ENCODE measurements at places on chromosomes 16 and 17.

DNA sequence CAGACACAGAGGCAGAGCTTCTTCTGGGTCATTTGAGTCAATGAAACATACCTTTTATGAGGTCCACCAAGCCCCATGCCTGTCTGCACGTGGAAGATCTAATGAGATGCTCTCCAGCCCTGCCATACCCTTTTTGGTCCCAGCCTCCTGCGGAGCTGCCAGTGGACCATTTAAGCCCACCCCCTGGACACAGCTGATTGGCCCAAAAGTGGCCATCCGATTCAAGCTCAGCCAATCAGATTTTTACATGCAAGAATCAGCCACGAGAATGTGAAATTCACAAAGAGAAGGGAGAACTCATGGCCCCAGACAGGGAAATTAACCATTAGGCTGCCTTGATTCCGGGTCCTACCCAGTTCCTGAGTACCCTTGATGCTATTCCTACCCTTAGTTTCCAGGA, 231.0 kb upstream of the EEF2KMT start:
- no peak for DNase-seq

DNA sequence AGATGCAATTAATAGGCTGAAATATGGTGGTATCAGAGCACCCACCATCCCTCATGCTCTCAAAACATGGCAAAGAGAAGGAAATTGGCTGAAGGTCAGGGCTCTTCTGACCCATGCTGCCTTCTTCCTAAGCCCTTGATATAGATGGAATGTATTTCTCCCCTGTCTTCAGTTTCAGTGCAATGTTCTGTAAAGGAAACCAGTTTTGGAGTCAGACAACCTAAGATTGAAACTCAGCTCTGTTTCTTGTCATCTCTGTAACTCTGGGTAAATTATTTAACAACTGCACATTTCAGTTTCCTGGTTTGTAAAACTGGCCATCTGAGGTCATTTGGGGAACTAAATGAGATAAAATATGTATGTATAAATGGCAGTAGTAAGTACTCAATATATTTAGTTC, 243.9 kb downstream of the CA10 start:
- DNase-seq: no peak

GRCh38 chr16:61295311-61295710, 740.9 kb downstream of the CDH8 start:
- DNase-seq: no peak

- DNase-seq: no peak
These were observed 19.7 kb downstream of the LRRC36 start for GRCh38 chr16:67346341-67346740.

DNA sequence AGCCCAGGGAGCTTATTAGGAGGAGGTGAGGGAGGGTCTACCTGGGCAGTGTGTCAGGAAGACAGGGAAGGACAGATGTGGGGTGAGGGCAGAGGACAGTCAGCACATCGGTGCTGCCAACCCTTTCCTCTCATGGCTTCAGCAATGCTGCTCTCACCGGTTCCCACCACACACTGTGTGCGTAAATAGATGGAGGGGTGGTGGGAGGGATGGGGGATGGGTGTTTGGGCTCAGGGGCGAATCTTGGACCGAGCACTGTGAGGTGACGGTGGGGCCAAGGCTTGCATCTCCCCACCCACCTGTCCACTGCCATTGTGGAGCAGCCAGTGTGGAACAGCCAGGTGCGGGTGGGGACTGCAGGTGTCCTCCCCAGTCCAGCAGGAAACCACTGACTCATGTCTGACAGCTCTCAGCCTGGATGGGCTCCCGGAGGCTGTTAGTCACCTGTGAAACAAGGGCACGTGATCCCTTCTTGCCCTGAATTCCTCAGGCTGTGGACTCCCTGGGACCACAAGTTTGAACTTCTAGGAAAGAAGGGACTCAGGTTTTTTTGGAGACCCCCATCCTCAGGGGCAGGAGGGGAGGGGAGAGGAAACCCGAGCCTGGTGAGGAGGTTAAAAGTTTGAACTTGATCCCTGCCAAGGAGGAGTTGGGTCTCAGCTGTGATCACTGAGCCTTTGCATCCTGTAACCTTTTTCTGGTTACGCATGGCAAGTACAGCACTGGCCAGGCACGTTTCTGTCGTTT, 42.7 kb upstream of the SMPD3 start:
- no peak for DNase-seq

DNA sequence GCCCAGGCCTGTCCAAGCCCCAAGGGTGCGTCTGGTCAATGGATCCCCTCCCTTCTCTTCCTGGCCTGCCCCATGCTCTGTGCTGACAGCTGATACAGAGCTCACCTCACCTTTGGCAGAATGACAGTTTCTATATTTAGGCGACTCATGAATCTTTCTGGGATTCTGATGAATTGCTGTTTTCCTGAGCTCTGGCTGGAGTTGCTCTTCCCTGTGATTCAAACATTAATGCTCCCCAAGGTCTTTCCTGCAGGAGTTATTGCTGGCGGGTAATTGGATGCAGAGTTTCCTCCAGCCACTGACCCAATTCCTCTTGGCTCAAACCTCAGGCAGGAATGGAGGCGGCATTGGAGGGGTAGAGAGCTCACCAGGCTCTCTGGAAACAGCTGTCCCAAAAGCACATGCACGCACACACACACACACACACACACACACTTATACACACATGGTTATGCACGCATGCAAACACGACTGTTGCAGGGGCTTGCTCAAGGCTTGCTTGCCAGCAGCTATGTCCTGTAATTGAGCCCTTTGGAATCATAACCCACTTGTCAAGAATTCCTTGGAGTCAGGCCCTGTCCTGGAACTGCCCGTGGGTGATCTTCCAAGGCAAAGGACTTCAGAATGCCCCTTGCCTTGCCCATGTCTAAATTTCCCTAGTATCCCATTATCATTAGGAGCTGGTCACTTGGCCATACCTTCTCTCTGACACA, 128.8 kb downstream of the ASIC2 start:
- no peak for DNase-seq

DNA sequence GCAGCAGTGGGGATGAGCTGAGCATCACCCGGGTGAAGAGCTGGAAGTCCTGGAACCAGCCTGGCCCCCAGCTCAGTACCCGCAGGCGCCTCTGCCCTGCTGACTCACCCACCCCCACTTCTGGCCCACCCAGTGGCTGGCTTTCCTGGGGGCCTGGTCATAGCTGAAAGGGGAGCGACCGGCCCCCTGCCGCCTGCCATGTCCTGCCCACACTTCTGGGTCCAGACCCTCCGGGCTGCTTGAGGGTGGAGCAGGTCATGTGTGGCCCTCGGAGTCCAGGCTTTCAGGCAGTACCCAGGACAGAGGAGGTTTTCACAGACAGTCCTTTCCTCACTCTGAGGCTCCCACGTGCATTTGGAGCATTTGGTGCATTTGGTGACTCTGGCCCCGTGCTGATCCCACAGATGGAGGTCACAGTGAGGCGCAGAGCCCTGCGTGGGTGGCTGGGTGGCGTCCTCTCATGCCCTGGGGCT, 7.1 kb upstream of the PIEZO1 start:
- DNase-seq: no peak

GRCh38 chr16:11586856-11587642, at the start of gene LITAF:
Gene LITAF, minus strand, starts transcription at chr16:11586919. Its CDS starts 30,189 bp downstream, at chr16:11556730.
- DNase-seq: peak; percentile 62

DNA sequence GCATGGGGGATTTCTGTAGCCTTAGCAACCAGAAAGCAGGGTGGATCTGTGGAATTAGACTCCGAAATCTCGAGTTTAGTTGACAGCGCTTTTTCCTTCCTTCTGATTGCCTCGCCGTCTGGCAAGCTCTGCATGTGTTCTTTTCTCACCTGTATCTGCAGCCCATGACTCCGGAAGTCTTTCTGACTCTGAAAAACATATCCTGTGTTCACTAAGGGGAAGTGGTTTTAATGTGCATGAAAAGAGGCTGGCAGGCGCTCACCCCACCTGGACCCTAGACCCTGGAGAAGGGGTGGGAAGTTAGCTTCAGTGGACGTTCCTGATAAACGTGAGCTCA, 158.5 kb downstream of the RPTOR start:
- no peak for DNase-seq

DNA sequence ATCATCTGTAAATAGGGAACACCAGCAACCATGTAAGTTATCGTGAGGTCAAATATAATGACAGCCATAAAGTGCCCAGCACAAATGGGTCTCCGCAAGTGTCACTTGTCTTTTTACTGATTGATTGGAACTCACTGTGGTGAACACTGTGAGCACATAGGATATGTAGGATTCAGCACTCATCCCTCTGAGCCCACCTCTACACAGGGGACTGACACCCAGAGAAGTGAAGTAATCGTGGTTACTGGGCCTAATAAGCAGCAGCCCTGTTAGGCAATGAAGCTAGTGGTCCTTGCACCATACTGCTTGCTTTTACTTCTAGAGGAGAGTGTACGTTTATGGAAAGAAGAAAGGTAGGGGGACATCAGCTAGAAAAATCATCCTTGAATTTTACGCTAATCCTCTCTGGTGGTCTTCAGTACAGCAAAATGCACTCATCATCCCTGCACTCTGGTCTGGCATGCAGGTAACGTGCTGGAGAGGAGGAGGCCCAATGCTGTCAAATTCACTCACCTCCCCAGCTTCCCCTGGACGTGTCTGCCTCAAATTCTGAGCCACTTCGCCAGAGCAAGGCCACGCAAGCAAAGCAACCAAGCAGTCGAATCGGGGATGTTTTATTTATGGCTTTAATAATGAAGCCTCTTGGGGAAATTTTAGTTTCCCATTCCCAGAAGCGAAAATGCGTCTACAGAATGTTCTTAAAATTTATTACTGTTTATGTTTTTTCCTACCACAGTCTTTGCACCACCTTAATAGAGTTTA, 74.7 kb downstream of the YPEL2 start:
- DNase-seq: no peak

DNA sequence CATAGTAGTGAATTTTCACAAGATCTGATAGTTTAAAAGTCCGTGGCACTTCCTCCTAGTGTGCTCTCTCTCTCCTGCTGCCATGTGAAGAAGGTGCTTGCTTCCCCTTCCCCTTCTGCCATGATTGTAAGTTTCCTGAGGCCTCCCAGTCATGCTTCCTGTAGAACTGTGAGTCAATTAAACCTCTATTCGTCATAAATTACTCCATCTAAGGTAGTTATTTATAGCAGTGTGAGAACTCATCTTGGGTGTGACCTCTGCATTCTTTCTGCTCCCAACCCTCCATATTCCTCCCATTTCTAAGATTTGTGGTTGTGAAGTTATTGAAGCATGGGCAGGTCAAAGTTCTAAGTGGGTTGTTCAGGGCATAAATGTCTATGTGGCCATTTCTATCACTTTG, 62.1 kb upstream of the ADAMTS18 start:
- DNase-seq: no peak

DNA sequence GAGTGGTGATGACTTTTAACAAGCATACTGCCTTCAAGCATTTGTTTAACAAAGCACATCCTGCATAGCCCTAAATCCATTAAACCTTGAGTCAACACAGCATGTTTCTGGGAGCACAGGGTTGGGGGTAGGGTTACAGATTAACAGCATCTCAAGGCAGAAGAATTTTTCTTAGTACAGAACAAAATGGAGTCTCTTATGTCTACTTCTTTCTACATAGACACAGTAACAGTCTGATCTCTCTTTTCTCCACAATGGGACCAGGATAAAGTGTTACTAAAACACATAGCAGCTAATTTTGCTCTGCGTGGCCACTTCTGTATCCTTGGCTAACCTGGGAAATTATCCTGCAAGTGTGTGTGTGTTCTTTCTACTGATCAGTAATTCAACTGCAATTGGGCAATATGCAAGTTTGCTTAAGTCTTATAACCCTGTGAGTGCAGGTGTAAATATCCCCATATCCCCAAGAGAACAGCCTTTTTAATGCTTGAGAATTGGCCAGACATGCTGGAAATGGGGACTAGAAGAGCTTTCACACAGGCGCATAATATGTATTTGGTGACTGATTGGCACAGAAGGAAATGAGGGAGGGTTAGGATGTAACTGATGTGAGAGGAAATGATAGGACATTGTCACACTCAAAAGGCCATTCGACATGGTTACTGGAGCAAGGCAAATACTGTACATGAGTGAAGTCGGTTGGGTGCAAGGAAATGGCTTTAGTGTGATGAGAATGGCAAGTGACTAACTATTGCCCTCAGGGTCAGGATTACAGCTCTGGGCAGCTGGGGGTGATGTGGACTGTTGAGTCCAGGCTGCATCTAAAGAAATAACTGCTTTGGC, 10.8 kb upstream of the ANKS4B start:
- no peak for DNase-seq

DNA sequence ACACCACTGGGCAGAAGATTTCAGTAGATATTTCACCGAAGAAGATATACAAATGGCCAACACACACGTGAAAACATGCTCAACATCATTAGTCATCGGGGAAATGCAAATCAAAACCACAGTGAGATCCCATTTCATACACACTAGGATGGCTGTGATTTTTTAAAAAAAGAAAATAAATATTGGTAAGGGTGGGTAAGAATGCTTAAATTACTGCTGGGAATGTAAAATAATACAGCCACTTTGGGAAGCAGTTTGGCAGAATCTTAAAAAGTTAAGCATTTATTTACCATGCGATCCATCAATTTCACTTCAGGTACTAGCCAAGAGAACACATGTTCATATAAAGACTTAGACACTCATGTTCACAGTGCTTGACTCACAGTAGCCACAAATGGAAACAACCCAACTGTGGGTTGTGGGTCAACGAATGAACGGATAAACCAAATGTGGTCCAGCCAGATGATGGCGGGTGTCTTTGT, 6.5 kb upstream of the C16orf74 start:
- peak; percentile 29 for DNase-seq

- DNase-seq: no peak
These were observed 6.9 kb downstream of the SLC12A4 start for GRCh38 chr16:67961551-67961957.

DNA sequence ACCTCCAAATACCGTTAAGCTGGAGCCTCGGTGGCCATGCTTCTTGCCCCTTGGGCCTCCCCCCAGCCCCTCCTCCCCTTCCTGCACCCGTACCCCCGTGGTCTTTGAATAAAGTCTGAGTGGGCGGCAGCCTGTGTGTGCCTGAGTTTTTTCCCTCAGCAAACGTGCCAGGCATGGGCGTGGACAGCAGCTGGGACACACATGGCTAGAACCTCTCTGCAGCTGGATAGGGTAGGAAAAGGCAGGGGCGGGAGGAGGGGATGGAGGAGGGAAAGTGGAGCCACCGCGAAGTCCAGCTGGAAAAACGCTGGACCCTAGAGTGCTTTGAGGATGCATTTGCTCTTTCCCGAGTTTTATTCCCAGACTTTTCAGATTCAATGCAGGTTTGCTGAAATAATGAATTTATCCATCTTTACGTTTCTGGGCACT, 928 bp downstream of the HBA1 start:
- DNase-seq: no peak

- DNase-seq: peak; percentile 76
These were observed 43.5 kb downstream of the REXO5 start for GRCh38 chr16:20849589-20850390.

DNA sequence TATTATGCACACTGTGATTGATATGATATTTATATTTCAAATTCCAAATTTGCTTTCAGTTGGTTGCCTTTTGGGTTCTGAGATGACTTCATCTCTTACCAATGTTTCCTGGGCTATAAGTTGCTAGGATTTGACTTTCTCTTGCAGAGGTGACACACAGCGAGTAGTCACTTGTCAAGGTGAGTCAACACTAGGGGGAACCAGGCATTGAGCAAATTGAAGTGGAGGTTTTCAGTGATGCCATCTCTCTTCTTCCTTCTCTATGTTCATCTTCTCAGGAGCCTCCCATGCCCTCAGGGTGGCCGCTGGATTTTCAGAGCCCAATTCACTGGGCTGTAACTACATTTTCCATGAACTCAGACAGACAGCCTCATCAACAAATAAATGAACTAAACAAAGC, 6.0 kb upstream of the CPD start:
- DNase-seq: peak; percentile 54

- DNase-seq: no peak
These were observed 167.3 kb upstream of the IRX3 start for GRCh38 chr16:54453871-54454270.

All from activated CD4-positive, alpha-beta T cell treated with anti-CD3 and anti-CD28 coated beads for 48 hours (primary cell).